Foreskin melanocyte (primary cell): ENCODE measurements at places on chromosomes 13 and 19.

DNA sequence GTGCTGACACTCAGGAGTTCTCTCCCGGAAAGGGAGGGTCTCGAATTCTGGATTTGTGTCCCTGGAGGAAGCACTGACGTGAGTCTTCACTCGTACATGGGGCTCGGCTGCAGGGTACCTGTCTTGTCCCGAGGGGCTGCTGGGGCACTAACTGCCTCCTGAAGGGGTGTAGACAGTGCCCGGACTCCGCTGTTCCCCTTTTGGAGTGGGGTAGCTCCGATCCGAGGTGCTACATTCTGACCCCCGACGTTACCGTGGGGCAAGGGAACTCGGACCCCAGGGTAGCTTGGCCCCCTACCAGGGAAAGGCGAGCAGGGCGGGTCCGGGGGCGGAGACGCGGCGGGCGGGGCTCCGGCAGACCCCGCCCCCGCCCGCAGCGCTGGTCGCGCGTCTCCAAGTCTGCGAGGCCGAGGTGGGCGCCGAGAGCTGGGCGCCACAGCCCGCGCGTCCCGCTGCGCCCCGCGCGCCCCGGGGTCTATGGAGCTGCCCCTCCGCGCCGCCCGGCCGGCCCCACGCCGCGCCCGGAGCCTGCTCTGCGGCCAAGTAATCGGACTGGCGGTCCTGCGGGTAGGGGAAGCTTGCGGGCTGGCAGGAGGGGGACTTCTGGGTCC lies at the start of gene NPAS1:
TSS of gene NPAS1 (plus strand) at position 407 of the 611 bp plus-strand sequence. CDS start 1,211 bp downstream, outside the sequence.
- no peak for DNase-seq

DNA sequence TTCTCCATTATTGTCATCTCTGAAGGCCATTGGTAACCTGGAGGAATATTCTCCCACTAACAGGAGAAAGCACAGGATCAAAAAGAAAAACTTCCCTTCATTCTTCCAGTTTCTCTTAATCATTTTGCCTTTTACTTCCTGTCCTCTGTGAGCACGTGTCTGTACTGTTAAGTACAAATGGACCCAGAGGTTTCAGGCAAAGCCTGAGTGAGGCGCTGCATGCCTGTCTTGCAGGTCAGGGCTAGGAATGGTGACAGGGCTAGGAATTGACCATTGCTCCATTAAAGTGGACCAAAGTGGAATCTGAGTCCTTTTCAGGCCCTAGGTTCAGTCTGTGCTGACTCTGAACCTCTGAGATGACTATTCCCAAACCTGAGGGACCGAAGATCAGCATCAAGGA lies 326.7 kb downstream of the SHISA2 start:
- DNase-seq = no peak

GRCh38 chr19:32971012-32971595 lies 654 bp downstream of the CEP89 start:
- no peak for DNase-seq

GRCh38 chr13:110432522-110432921 lies 125.4 kb downstream of the COL4A2 start:
- DNase-seq = no peak

DNA sequence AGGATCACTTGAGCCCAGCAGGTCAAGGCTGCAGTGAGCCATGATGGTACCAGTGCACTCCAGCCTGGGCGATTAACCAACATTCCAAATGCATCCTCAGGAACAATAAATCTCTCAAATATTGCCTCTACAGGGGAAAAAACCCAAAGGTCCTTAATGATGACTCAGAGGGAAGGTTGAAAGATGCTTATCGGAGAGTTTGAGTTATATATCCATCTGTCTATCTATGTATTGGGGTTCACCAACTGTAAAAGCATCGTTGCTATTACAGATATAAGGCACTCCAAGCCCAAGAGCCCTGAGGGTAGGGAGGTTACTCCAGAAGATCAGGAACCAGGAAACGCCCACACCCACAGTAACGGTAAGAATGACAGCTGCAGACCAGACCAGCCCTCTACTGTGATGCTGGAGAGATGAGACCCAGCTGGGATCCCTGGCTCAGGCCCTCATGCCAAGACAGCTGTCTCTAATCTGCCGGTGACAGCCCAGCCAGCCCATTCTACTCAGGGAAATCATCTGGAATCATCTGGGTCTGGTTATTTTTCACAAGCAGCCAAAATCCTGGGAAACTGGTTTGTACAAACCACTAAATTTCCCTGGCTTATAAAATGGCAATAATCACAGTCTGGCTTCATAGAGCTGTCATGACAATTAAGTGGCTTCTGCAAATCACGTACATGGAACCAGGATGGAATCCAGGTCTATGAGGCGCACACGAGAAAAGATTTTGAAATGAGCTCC lies 23.8 kb downstream of the TEX101 start:
- DNase-seq = no peak

DNA sequence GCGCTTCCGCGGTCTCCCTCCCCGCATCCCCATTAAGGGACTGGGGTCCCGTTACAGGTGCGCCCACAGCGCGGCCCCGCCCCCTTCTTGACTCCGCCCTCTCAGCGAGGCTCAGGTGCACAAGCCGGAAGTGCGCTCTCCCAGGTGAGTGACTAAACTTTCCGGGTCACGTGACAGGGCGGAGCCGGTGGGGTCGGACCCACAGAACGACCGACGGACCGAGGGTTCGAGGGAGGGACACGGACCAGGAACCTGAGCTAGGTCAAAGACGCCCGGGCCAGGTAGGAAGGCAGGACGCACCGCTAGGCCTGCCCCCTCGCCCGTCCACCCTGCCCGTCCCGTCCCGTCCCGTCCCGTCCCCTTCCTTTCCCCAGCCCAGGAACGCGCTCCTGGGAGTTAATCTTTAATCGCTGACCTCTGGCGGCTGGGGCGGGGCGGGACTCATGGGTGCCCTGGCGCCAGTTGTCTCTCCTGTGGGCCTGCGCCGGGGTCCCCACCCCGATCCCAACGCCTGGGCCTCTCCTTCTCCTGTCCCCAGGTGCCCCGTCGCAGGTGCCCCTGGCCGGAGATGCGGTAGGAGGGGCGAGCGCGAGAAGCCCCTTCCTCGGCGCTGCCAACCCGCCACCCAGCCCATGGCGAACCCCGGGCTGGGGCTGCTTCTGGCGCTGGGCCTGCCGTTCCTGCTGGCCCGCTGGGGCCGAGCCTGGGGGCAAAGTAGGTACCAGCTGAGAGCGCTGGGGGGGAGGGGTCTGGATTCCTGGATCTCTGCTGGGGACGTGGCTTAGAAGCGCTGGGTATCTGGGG lies at the start of gene CRB3:
TSS of gene CRB3 (plus strand) at position 202 of the 804 bp plus-strand sequence. CDS start at position 633, 431 bp downstream.
- no peak for DNase-seq

- peak; percentile 74 for DNase-seq
These were observed 1249.4 kb upstream of the SLC10A2 start for GRCh38 chr13:104315606-104316005.

GRCh38 chr13:110520431-110521295 lies 40.9 kb downstream of the RAB20 start:
- DNase-seq = no peak

GRCh38 chr19:17073869-17074633 lies 1.2 kb downstream of the HAUS8 start:
- no peak for DNase-seq

DNA sequence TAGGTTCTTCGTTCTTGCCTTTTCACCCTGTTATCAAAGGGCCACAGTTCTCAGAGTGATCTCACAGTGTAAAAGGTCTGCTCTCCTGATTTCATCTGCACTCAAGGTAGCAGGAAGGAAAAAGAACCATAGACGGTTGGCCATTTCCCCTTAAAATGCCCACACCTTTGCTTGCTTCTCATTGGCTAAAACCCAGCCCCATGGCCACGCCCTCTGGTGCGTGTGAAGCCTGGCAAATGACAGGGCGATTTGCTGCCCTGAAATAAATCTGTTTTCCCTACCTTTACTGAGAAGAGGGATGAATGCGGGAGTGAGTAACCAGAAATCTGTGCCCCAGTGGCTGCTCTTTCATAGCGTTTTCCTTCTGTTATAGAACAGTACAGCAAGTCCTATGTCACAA lies 269.3 kb downstream of the POU4F1 start:
- no peak for DNase-seq

DNA sequence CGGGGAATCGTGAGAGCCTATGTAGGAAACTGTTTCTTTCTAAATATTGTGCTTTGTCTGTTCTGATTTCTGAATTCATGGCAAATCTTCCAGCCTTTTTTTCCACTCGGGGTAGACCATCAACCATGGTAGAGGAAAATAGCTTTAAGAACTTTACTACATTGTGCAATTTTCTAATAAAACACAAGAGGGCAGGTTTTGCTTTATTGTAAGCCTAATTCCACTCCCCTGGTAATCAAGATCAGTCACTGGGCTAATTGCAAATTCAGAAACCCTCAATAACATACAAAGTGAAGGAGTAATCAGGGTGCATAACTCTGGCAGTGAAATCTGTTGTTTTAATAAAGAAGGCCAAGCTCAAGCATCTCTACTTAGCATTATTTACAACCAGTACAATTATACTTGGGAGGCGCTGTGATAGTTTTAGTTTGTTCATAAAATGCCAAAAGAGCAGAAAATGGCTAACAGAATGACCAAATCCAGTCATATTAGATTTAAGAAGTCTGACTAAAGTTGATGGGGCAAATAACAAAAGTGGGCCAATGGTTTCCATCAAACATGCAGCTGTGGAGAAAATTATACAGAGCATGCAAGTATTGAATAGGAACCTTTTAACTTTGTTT lies 43.8 kb downstream of the DCT start:
- DNase-seq = peak; percentile 52

GRCh38 chr13:109509154-109509900 lies 277.1 kb downstream of the IRS2 start:
- DNase-seq = no peak

DNA sequence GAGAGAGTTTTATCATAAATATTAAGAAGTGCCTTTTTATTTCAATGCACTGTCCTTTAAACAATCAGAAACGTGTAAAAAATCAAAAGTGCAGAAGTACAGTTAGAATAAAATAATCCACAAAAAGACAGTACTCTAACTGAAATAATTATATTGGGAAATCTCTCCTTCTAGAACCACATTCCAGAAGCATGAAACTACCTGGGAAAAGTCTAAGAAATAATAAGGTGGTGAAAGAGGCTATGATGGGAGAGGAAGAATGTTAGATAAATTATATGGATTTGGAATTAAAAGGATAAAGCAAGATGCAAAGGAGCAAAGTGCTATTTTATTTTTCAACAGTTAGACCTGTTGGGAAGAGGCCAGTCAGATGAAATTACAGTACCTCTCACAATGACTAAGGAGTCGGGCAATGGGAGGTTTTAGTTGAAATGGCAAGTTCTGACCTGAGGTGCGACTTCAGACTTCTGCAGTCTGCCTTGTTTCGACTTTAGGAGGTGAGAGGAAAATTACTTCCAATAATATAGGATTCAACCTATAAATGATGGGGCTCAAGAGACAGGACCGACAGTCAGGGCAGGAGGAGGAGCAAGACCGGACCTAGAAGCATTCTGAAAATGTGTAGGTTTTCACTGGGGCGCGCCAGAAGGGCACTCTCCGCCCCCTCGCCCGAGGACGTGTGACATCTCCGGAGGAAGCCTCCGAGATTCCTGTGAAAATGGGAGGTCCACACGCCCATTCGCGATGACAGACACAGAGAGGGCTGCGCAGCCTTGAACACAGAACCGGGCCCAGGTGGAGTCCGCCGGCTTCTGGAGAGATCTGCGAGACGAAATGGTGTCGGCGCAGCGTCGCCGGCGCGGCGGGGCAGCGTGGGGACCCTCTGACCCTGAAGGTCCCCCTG lies 717 bp downstream of the SPRYD7 start:
- DNase-seq = peak; percentile 56

GRCh38 chr19:45498411-45499195 lies at the start of gene PPM1N:
TSS of gene PPM1N (plus strand) at chr19:45498443. CDS start at chr19:45498473, 30 bp downstream.
- DNase-seq = no peak

- no peak for DNase-seq
These were observed 76.8 kb upstream of the SERP2 start for GRCh38 chr13:44296856-44297255.

- DNase-seq = no peak
These were observed 43.0 kb downstream of the CACNA1A start for GRCh38 chr19:13463296-13463695.

DNA sequence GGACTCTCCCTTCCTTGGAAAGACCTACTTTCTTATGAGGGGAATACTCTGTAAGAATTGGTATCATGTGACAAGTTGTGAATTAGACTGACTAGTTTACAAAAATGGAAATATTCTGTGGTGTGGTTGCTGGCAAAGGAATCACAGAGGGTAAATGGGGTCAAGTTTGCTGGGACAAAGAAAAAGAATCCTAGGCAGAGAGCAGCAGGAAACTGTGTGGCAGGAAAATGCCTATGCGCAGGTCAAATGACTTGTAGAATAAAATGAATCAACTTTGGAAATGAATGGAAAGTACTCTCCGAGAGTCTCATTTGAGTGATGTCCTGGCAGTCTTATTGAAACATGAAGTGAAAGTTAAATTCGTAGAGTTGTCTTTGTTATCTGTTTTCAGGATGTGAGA lies 1250.7 kb downstream of the UQCRFS1 start:
- DNase-seq = peak; percentile 83

DNA sequence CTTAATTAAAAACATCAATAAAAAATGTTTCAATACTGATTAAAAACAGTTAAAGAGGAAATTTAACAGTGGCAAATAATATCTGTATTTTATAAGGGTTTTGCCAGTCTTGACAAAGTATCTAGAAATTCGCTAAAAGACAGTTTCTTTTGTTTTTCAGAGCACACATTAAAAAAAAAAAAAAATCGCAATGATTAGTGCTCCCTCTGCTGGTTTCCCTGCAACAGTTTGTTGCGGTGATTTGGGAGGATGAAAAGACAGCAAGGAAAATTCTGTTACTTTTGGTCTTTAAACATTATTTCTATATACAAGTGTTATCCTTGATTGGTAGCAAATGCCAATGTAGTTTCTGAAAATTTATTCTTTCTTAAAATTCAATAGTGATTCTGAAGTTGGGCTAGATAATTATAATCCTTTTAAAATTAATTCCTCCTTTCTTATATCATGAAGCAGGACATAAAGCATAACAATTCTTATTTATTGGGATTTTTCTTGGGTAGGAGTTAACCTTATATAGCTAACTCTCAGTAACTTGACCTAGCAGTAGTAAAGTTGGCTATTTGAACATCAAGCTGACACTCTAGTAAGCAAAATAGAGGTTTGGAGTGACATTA lies 23.1 kb upstream of the SPRY2 start:
- DNase-seq = peak; percentile 27

DNA sequence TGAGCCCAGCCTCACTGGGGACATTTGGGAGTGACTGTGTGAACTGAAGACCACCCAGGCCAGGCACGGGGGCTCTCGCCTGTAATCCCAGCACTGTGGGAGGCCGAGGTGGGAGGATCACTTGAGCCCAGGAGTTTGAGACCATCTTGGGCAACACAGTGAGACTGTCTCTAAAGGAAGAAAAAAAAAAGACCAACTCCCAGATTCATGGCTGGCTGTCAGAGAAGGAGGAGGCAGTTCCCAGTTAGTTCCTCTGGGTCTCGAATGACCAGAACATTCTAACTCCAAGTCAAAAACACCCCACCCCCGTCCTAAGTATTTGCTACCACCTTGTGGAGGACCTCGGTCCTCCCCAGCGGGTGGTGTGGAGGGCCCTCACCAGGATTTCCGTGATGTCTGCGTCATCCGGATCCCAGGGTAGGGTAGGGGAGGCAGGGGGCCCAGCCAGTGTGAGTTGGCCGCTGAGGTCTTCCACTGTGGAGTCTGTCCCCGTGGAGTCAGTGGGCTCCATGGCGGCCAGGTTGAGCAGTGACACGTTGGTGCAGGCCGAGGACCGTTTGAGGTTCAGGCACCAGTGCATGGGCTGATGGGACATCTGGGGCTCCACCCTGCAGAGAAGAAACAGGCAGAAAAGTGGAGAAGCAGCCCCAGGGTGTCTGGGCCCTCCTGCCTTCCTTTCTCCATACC lies 1.3 kb downstream of the TSKS start:
- DNase-seq = no peak

GRCh38 chr13:32136061-32136460 lies 104.5 kb downstream of the FRY start:
- no peak for DNase-seq
